ENCODE measurements at places on chromosomes 12 and 14.

DNA sequence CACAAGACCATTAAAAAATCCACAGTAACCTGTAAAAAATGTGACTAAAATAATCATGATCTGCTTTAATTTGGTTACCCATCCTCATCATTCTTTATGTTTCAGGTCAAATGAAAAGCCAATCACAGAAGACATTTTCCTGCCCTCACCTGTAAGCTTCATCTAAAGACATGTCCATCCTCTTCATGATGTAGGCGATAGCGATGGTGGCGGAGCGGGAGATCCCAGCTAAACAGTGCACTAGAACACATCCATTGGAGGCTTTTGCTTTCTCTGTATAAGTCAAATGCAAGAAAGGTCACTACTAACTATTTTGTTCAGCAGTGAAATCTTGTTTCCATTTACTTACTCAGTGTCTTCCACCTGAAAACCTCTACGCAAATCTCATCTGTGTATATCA lies 82.6 kb downstream of the DUSP16 start:
- no peak for DNase-seq

- DNase-seq: no peak
Observed at GRCh38 chr12:67720351-67720856, 71.9 kb downstream of the DYRK2 start.

- no peak for DNase-seq
Observed at GRCh38 chr14:60257865-60258264, 8.8 kb downstream of the PPM1A start.

DNA sequence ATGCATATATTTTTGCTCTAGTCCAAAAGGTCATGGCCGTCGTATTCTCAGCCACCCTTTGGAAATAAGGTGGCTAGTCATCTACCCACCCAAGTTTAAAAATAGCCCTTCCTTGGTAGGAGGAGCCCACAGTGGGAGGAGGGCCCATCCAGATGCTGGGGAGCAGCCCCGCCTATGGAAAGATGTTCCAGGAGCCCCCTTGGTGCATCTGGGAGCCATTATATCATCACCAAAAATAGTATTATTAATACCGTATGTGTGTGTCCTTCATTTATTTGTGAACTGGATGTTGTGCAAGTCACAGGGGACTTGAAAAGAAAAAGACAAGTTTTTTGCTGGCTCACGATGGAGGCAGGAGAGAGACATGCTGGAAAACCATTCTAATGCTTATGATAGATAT lies 34.0 kb downstream of the EMP1 start:
- DNase-seq: no peak

- peak; percentile 64 for DNase-seq
Observed at GRCh38 chr14:93085911-93086310, 29.8 kb downstream of the ITPK1 start.

GRCh38 chr12:73362666-73363065 lies 1090.5 kb downstream of the TRHDE start:
- DNase-seq: no peak
